NCI-H748 treated with DMSO at 0.1 percent for 48 hours (cell line): ENCODE measurements at places on chromosomes 2 and 18.

- no peak for DNase-seq
These were observed 4.9 kb upstream of the SIX2 start for GRCh38 chr2:45014016-45014702.

DNA sequence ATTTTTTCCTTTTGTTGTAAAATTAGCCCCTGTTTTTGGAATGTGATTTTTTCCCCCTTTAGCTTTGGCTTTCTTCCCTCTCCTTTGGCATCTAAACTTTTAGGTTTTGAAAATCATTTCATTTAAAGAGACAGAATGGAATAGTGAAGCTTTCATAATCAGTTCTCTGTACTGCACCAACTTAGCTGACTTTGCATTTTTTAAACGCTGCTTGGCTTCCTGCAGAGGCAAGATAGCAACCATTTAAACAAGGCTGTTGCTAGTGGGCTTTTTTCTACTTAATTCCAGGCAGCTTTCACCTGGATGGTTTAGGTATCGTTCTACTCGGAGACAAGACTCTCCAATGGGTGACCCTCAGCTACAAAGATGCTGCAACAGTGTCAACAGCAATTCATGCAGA lies 267.9 kb upstream of the PKDCC start:
- DNase-seq, result peak; percentile 17

GRCh38 chr2:191319186-191319585 lies 74.0 kb downstream of the MYO1B start:
- DNase-seq, result no peak

GRCh38 chr2:201406077-201406662 lies 45.1 kb downstream of the TRAK2 start:
- no peak for DNase-seq
